ENCODE measurements at places on chromosomes 12 and 14.

- DNase-seq = no peak
Measured at GRCh38 chr12:120367233-120367923, 1.6 kb downstream of the MSI1 start.

DNA sequence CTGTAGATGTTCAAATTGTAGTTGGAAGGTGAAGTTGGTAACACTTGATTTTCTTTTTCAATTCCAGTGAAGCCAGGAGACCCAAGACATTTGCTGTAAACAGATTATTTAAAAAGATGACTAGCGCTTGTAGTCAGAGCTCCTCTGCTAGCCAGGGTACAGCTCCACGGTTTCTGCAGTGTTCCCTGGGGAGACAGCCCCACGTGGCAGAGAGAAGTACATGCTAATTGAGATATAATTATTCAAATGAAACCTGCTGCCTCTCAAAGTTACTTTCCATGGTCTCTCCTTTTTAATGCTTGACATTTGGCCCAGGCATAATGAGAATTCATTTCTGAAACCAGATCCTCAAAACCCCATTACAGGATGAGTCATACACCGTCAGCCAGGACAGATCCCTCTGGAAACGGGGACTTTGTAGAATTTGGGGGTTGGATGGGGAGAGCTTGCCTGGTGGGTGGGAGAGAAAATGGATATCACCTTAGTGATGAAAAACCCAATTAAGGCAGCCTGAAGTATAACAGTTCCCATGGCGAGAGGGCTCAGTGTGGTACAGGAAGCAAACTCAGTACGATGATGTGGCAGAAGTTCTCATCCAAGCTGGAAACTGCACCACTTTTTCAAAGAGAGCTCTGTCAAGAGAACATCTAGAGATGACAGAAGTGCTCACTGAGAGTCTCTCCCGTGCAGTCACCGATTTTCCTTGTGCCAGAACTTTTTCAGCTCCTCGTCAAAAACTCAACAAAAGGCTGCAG, 637.7 kb upstream of the TMEM132C start:
- DNase-seq = peak; percentile 55

GRCh38 chr12:124765581-124766489, 97.8 kb downstream of the SCARB1 start:
- peak; percentile 52 for DNase-seq

GRCh38 chr12:129530517-129530916, 373.3 kb downstream of the TMEM132D start:
- DNase-seq = no peak

- no peak for DNase-seq
Measured at GRCh38 chr14:100810435-100810834, 15.5 kb upstream of the MEG3 start.

DNA sequence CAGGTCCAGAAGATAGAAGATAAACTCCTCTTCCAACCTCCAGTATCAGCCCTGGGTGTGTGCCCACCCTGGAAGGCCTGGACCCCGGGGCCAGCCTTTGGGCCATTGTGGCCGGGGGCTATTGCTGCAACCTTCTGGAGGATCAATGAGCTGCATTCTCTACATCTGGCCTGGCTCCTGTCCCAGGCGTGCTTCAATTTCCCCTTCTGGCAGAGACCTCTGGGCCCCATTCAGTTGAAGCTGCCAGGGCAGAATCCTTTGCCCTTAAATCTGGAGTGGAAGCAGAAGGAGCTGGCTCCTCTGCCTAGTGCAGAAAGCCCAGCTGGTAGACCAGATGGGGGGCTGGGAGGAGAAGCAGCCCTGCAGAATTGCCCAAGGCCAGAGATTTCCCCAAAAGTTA, 10.0 kb downstream of the NYNRIN start:
- DNase-seq = no peak

DNA sequence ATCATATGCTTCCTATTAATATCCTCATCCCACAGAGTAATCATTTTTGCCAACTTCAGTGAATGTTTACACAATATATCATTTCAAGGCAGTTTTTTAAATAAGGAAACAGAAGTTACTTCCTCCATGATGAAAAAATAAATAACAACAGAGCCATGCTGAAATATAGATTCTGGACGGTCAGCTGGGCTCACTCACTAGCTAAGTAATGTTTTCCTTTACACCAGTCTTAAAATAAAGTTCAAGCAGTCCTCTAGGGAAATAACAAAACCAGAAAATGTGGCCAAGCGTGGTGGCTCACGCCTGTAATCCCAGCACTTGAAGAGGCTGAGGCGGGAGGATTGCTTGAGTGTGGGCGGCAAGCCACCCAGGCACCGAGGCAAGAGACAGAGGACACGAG, 28.7 kb downstream of the AICDA start:
- no peak for DNase-seq

- peak; percentile 54 for DNase-seq
Measured at GRCh38 chr12:92552412-92553108, 150.2 kb upstream of the PLEKHG7 start.

DNA sequence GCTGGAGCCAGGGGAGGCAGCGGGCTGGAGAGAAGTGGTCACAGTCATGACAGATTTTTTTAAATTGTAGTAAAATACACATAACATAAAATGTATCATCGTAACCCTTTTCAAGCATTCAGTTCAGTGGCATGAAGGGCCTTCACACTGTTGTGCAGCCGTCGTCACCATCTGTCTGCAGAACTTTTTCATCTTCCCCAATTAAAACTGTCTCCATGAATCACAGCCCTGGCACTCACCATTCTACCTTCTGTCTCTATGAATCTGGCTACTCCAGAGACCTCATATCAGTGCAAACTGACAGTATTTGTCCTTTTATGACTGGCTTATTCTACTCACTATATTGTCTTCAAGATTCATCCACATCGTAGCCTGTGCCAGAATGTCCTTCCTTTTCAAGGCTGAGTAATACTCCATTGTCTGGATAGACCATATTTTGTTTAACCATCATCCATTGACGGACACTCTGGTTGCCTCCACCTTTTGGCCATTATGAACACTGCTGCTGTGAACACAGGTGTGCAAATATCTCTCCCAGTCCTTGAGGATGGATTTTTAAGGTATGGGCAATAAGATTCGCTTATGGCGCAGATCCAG, 91.5 kb upstream of the NCOR2 start:
- DNase-seq = no peak

DNA sequence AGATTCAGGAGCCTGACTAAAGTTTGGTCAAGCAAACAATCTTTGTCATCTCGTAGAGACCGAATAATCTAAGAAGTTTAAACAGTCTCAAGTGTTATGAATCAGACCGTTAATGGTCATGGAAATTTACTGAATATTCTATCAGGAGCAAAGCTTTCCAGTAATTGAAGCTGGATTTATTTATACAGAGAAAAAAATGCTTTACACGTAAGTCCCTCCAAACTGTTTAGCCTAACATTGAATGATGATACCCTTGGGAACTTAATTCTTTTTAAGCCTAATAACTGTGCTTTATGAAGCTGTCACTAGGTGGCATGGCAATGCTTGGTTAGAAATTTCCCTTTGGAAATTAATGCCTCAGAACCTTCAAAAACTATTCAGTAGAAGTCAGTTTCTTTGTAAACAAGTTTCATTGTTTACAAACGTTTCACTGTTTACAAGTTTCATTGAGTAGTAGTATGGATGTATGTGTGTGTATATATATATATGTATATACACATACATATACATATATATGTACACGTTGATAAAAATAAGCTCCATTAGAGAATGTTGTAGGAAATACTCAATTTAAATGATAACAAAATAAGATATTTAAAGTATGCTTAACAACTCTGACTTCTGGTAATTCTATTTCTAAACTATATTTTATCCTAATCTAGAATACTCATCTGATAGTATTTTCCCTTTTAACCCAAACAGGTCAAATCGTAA, 32.1 kb downstream of the DEPDC4 start:
- DNase-seq = peak; percentile 49

- peak; percentile 74 for DNase-seq
Measured at GRCh38 chr12:19190292-19191031, 60.9 kb downstream of the PLEKHA5 start.

DNA sequence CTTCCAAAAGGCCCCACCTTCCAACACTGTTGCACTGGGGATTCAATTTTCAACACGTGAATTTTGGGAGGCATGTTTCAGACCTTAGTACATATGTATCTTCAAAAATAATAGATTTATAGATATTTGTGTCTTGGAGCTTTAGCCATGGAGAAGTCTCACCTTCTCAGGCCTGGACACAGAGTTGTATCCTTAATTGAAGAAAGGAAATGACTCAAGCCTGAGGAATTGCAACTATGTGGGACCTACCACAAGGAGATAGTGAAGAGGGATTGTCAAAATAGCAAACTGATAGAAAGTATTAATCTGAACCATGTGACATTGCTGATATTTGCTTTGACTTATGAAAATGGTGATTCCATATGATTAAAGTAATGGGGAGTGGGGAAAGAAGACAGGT, 89.8 kb downstream of the ACSS3 start:
- peak; percentile 49 for DNase-seq

GRCh38 chr12:51864833-51865670, 16.5 kb upstream of the FIGNL2 start:
- DNase-seq = no peak

DNA sequence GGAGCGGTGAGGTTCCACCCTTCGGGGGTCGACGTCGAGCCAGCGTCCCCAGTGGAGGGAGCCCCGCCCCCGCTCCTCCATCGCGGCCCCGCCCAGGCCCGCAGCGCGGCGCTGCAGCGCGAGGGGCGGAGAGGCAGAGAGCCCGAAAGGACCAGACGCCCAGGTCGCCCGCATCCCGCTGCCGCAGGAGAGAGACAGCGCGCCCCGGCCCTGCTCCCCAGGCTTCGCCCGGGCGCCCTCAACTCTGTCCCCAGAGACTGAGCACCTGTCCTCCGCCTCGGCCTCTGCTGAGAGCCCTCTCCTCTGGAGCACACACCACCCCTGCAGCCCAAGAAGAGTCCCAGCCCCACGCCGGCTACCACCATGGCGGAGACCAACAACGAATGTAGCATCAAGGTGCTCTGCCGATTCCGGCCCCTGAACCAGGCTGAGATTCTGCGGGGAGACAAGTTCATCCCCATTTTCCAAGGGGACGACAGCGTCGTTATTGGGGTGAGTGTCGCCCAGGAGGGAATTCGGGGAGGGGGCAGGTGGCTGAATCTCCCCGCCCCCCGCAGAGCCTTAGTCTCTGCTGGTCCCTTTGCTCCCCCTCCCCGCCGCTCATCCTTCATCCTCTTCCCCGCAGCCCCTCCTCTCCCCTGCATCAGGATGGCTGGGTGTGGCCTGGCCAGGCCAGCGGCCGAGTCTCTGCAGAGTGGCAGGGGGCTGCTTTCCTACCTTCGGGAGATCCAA, at the start of gene KIF5A:
Gene KIF5A, plus strand, starts transcription at position 136 of the 732 bp plus-strand sequence. Its CDS starts 228 bp downstream, at position 364.
- DNase-seq = no peak

DNA sequence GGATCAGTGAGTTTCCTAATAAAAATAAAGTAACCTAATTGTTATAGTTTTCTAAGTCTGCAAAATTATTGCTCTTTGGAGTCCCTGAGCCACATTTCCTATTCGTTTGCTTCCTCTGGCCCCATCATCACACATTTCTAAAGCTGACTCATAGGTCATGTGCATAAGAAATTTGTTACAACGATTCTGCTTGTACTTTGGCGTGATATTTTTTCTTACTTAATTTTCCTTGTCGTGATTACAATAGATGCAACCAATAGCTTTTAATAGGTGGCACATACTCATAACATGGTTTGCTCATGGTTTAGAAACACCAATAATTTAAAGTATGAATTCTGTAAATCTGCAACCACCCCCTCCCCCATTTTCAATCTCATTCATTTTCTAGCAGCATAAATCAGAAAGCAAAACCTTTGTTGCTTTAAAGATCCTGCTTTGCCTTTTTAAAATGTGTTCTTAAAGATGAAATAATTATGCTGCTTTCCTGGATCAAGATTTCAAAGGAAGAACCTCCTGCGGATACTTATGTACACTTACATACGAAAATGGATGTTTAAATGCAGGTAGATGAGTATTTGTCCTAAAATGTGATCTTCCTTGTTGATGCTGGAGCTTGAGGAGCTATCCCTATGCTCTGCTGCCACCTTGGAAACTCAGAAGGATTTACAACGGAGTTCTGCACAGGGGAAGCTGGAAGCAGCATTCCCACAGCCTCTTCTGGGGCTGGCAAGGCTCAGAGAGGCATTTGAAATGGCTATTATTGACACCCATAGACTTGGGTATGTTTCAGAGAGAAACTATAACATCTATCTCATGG, 1.7 kb upstream of the FLRT2 start:
- peak; percentile 85 for DNase-seq

DNA sequence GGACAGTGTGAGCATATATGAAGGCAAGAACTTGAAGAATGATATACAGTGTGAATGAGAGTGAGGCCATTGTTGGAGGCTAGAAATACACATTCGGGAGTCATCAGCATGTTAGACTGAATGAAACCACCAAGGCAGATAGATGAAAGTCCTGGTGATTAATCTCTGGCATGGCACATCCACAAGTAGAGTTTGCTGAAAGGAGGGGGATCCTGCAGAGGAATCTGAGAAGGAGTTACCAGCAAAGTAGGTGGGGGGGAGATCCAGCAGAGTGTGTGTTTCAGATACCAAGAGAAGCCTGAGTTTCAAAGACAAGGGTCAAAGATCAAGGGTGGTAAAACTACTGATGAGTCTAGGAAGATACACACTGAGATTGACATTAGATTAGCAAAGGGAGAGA, 426.7 kb upstream of the DCN start:
- no peak for DNase-seq

DNA sequence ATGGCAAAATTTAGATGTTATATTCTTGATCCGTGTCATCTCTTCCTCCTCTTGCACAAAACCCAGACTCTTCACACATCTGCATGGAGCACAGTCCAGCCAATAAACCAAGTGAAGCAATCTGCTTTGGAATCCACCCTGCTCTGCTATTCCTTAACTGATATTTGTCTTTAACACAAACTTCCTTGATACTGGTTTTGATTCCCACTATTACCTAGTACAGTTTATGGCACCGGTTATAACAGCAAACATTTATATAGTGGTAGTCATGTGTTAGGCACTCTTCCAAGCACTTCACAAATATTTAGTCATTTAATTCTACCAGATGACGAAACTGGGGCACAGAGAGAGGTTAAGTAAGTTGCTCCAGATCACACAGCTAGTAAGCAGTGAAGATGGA, 12.5 kb downstream of the STYK1 start:
- DNase-seq = no peak

Measured in astrocyte (in vitro differentiated cells and primary cell).